ENCODE measurements at places on chromosomes 6 and 20. TPM values are rescaled to one million over a fixed set of nuclear protein-coding genes. Genes with fewer than 3 reads are reported as not detected.
A peak's percentile ranks its signal among the peaks of the same experiment; 100 is the strongest.

NT5E gene
- total RNA-seq, result 3.3 TPM

TMEM170B gene
- total RNA-seq, result 2.1 TPM

- no peaks in the 10 kb centered on the region for H3K4me1 ChIP-seq
- no peak overlapping the region for H3K27ac ChIP-seq
- no peaks in the 10 kb centered on the region for H3K36me3 ChIP-seq
Measured at GRCh38 chr6:107400616-107401147, 58.7 kb downstream of the PDSS2 start.

IL17A gene
- not detected for total RNA-seq

SCUBE3 gene
- total RNA-seq, result not detected

PPIL6 gene
- total RNA-seq, result 0.39 TPM

DNA sequence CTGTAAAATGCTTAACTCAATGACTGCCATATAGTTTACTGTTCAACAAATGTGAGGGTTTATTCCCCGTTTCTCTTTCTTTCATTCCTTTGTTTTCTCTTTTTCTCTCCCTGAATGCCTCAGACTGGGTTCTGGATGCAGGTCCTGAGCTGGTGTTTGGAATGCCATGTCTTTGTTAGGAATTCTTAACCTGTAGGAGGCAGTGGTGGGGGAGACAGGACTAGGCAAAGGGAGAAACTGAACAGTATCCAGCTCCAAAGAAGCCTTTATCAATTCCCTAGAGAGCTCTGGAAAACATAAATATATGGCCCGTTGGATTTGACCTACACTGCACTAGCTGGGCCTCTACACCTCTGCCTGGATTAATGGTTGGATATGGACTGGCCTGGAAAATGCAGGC lies 621.2 kb upstream of the SLC35B3 start:
- no peak overlapping the region for H3K27ac ChIP-seq
- no peak for DNase-seq
- H3K27me3 ChIP-seq, result no peaks in the 10 kb centered on the region
- H3K4me1 ChIP-seq, result no peaks in the 10 kb centered on the region

GRCh38 chr20:64082126-64082731 lies 2.0 kb downstream of the LKAAEAR1 start:
- DNase-seq, result no peak
- peaks cover 30% of the 10 kb centered on the region for H3K4me1 ChIP-seq
- H3K4me3 ChIP-seq, result no peak overlapping the region
- H3K36me3 ChIP-seq, result no peaks in the 10 kb centered on the region
- no peaks in the 10 kb centered on the region for H3K27me3 ChIP-seq

- H3K27me3 ChIP-seq, result no peaks in the 10 kb centered on the region
- H3K36me3 ChIP-seq, result no peaks in the 10 kb centered on the region
- H3K4me3 ChIP-seq, result no peak overlapping the region
- no peaks in the 10 kb centered on the region for H3K4me1 ChIP-seq
- no peak overlapping the region for H3K27ac ChIP-seq
- DNase-seq, result no peak
Measured at GRCh38 chr6:118100717-118101116, 193.7 kb downstream of the SLC35F1 start.

PAX1 gene
- not detected for total RNA-seq

DNA sequence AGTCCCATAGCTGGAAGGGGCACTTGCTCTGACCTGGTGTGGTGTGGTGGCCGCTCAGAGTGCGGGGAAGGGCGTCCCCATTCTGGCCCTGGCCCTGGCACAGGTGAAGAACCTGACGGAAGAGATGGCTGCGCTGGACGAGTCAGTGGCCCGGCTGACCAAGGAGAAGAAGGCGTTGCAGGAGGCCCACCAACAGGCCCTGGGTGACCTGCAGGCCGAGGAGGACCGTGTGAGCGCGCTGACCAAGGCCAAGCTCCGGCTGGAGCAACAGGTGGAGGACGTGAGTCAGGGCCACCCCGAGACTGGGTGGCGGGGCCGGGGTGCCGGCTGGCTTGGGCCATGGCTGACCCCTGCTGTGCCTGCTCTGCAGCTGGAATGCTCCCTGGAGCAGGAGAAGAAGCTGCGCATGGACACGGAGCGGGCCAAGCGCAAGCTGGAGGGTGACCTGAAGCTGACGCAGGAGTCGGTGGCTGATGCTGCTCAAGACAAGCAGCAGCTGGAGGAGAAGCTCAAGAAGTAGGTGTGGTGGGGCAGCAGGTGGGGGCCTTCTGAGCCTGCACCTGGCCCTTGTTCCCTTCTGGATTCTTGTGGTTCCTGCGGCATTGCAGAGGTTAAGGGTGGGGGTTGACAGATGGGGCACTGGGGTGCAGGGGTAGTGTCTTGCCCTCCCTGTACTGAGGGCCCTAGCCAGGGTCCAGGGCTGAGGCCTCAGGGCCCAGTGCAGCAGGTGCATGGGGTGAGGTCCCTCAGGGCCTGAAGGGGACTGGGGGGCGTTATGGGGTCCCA lies 40.8 kb downstream of the MYH7B start:
- DNase-seq, result no peak
- H3K27ac ChIP-seq, result no peak overlapping the region
- H3K36me3 ChIP-seq, result peaks cover 12% of the 10 kb centered on the region

DNA sequence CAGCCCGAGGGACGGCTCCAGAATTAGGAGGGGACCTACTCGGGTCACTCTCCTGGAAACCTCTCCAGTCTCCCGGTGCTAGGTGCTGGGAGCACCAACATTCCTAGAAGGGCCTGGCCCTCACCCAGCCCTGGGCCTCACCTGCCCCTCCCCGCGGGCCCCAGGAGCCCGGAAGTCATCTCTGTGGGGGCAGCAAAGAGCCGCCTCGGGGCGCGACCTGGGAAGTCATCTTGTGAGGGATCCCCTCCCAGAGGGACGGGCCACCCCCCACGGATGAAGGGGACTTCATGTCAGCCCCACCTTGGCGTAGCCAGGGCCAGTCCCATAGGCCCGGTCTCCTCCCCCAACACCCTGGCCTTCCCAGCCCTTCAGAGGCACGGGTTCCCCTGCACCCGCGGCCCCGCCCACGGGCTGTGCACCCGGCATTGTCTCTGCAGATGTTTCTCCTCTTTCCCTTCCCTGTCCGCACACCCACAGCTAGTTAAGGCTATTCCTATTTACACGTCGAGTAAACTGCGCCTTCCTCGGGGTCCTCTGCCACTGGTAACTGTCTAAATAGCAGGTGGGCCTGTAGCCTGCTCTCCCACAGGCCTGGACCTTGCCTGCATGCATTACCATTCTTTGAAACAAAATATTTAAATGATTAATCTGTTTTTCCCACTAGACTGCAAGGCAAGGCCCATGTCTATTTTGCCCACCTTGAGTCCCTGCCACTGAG lies 896 bp upstream of the RNASET2 start:
- peaks cover 4% of the 10 kb centered on the region for H3K36me3 ChIP-seq
- no peaks in the 10 kb centered on the region for H3K27me3 ChIP-seq
- DNase-seq, result peak; percentile 44

DNMT3B gene
- total RNA-seq, result 0.47 TPM

TEAD3 gene
- total RNA-seq, result not detected

DNA sequence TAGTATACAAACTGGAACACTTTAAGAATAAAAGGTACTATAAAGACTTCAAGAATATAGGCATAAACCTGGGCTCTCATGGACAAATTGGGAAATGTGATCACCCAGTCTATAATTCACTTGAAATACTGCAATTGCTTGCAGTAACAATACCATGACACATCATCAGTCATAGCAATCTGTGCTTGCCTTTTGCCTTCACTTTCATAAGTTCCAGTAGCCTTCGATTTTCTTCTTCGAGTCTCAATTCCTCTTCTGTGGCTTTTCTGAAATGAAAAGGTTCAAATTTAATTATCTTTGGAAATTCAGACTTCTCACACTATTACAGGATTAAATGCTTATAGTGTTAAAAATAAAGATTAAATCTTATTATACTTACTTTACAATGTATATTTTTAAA lies 96.3 kb upstream of the ZBTB24 start:
- no peaks in the 10 kb centered on the region for H3K27me3 ChIP-seq
- no peaks in the 10 kb centered on the region for H3K4me1 ChIP-seq
- H3K36me3 ChIP-seq, result no peaks in the 10 kb centered on the region
- no peak overlapping the region for H3K27ac ChIP-seq

MOCS3 gene
- total RNA-seq, result 8.8 TPM

- no peak for DNase-seq
- no peak overlapping the region for H3K27ac ChIP-seq
- H3K36me3 ChIP-seq, result no peaks in the 10 kb centered on the region
- no peak overlapping the region for H3K4me3 ChIP-seq
- H3K27me3 ChIP-seq, result no peaks in the 10 kb centered on the region
Measured at GRCh38 chr6:118876814-118877213, 17.1 kb upstream of the ASF1A start.

GRCh38 chr6:112154711-112155110 lies 67.3 kb downstream of the FAM229B start:
- DNase-seq, result no peak
- no peaks in the 10 kb centered on the region for H3K36me3 ChIP-seq
- H3K4me3 ChIP-seq, result no peak overlapping the region
- no peaks in the 10 kb centered on the region for H3K27me3 ChIP-seq
- H3K27ac ChIP-seq, result no peak overlapping the region

DNA sequence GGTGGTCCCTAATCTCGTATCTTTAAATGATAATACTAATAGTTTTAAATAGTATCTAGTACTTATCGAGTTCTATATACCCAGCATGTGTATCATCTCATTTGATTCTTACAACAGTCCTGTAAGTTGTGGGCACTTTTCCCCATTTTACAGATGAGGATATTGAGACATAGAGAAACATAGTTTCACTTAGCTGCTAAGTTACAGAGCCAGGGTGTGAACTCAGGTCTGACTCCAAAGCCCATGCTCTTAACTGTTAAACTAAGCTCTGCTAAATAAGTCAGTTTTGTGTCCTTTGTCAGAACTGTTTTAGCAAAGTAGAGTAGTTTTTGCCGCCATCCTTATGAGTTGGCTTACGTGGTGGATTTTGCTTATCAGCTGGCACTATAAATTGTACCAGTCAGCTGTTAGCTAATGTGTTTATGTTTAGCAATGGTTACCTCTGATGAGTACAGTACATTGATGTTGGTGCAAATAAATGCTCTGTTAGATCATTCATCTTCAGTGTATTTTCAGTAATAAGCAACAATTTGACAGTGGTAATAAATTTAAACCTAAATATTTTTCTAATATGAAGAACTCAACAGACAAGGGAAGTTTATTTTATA lies 12.1 kb downstream of the OGFRL1 start:
- no peaks in the 10 kb centered on the region for H3K4me1 ChIP-seq
- H3K27me3 ChIP-seq, result no peaks in the 10 kb centered on the region
- no peak for DNase-seq
- H3K4me3 ChIP-seq, result no peak overlapping the region

MRPS26 gene
- 31.6 TPM for total RNA-seq

SLC25A27 gene
- 2.3 TPM for total RNA-seq

GRCh38 chr6:169167581-169168301 lies 85.9 kb downstream of the THBS2 start:
- no peaks in the 10 kb centered on the region for H3K27me3 ChIP-seq
- DNase-seq, result no peak
- no peaks in the 10 kb centered on the region for H3K36me3 ChIP-seq

GRCh38 chr6:11350294-11350693 lies 117.8 kb upstream of the NEDD9 start:
- H3K36me3 ChIP-seq, result no peaks in the 10 kb centered on the region
- H3K4me1 ChIP-seq, result peaks cover 44% of the 10 kb centered on the region
- DNase-seq, result no peak
- H3K4me3 ChIP-seq, result no peak overlapping the region
- H3K27ac ChIP-seq, result no peak overlapping the region

MOG gene
- total RNA-seq, result not detected

BPIFA1 gene
- not detected for total RNA-seq

MTFR2 gene
- 1.2 TPM for total RNA-seq

GDAP1L1 gene
- not detected for total RNA-seq

- no peak for DNase-seq
- H3K4me1 ChIP-seq, result no peaks in the 10 kb centered on the region
- H3K27ac ChIP-seq, result no peak overlapping the region
- no peaks in the 10 kb centered on the region for H3K36me3 ChIP-seq
- H3K27me3 ChIP-seq, result no peaks in the 10 kb centered on the region
- no peak overlapping the region for H3K4me3 ChIP-seq
Measured at GRCh38 chr20:54433636-54434035, 41.8 kb upstream of the DOK5 start.

NFATC2 gene
- total RNA-seq, result 64.9 TPM

ABHD12 gene
- total RNA-seq, result 30.1 TPM

GRCh38 chr6:47567586-47567985 lies 90.0 kb downstream of the CD2AP start:
- H3K4me1 ChIP-seq, result no peaks in the 10 kb centered on the region
- no peak for DNase-seq
- H3K36me3 ChIP-seq, result no peaks in the 10 kb centered on the region
- no peak overlapping the region for H3K27ac ChIP-seq
- H3K27me3 ChIP-seq, result no peaks in the 10 kb centered on the region
